Stimulated activated CD8-positive, alpha-beta memory T cell treated with anti-CD3 and anti-CD28 coated beads, Interleukin-4, amount 100 ng/mL, for 1 hour (primary cell): ENCODE measurements at places on chromosomes 5 and 9.
A peak's percentile ranks its signal among the peaks of the same experiment; 100 is the strongest.

DNA sequence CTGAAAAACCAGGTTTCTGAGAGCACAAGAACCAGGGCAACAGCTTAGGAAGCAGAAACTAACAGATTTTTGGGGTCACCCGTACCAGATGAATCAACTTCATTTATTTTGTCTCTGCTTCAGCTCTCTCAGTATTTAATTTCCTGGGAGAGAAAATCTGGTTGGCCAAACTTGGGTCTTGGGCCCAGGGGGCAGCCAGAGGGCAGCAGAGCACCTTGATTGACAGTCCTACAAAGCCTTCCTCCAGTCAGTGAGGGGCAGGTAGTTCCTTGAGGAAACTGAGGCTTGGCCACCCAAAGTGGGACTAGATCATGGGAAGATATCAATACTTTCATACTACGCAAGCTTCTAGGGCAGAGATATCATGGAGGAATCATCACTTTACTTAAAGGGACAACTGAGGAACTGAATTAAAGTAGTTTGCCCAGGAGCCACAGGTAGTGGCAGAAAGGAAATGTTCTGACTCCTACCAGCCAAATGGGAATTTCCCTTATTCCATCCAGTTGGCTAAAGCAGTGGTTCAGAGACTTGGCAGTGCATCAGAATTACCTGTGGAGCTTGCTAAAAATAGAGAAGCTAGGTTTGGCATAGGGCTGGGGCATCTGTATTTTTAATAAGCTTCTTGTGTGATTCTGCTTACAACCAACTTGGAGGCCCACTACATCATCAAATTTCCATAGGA lies 21.5 kb upstream of the ARHGAP26 start:
- DNase-seq, result peak; percentile 21

GRCh38 chr5:133319905-133320520 lies 268.2 kb downstream of the HSPA4 start:
- no peak for DNase-seq

- no peak for DNase-seq
These were observed 118.7 kb upstream of the TAF11L2 start for GRCh38 chr5:17379100-17379951.

DNA sequence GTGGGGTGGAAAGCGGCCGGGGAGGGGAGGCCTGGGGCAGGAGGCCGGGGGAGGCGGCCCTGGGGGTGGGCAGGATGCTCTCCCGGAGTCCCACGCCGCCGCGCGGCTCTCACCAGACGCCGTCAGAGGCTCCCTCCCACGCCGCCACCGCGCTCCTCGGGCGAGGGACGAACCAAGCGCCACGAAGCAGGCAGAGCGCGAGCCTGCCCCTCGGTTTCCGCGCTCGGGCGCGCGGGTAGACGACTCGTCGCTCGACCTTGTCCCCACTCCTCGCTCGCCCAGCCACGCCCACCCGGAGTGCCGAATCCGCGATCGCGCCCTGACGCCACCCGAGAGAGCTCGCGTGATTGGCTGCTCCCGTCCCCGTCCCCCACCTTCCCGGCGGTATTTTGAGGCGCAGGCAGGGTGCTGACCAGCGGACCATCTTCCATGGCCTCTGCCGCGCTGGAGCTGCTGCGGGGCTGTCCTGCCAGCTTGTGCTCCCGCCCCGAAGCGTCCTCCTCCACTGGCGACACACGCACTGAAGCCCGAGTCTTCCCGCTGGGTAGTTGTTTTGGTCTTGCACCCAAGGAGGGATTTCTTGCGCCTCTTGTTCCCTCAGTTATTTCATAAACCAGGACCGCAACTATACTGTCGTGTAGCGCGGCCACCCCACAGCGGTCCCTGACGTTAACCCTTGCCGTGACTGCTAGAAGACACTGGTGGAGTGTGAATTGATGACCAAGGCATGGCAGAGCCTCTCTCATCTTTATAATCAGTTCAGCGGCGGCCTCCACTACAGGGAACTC lies at the start of gene GNE:
Gene GNE, minus strand, starts transcription at position 241 of the 788 bp plus-strand sequence. CDS start 9,093 bp downstream, outside the sequence.
- DNase-seq, result peak; percentile 97

DNA sequence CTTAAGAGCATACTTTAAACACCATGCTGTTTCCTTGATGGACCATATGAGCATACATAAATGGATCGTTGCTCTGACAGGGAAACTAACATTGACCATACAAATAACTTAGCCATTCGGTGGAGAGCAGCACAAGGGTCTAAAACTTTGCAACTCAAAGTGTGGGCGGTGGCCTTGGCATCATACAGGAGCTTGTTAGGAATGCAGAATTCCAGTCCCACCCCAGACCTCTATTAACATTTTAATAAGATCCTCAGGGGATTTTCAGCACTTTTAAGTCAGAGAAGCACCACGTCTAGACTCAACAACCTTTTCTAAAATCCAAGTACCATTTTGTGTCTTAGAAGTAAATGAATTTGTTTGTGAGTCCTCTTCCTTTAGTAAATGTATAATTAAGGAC lies 260.9 kb downstream of the EBF1 start:
- DNase-seq, result no peak

DNA sequence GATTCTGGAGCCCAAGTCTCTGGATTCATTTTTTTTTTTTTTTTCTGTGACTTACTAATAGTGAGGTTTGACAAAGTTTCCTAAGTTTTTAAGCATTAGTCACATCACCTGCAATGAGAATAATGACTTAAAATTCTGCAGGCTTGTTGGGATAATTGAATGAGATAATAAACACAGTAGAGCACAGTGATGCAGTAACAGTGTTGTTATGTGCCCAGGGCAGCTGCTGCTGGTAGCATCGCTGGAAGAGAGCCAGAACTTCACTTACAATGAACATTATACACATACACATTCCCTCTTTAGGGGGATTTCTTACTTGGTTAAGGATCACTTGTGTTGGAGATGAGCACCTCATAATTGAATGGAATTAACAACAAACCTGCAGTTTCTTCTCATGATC lies 78.9 kb downstream of the ALDH7A1 start:
- no peak for DNase-seq

DNA sequence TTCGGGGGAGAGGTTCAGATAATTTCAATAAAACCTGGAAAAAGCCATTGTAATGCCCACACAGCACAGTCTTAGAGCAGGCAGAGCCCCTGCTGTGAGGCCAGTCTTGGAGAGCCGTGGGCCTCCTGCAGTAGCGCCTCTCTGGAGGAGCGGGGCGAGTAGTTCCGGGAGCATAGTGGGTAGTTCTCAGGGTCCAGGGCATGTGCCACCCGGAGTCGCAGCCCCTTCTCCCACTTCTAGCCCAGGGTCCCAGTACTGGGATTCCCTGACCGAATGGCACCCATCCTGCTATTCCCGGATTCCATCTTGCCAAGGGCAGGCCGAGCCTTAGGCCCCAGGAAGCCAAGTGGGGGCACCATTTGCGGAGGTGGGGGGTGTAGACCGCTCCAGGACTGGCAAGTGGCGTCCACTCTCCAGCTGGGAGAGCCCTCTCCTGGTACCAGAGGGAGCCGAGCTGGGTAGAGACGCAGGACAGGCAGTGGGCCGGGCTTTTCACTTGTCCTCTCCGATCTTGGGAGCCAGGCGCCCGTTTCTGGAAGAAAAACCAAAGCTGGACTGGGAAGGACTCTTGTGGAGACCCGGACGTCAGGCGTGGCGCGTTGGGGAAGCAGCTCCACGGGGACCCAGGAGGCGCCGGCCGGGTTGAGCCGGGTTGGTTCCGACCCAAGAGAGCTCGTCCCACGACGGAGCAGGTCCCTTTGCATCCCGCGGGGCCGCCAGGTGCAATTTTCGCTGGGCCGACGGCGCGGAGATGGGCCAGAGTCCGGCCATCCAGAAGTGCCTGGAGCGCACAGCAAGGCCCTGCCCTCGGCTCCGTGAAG lies 12.1 kb downstream of the PROP1 start:
- no peak for DNase-seq

DNA sequence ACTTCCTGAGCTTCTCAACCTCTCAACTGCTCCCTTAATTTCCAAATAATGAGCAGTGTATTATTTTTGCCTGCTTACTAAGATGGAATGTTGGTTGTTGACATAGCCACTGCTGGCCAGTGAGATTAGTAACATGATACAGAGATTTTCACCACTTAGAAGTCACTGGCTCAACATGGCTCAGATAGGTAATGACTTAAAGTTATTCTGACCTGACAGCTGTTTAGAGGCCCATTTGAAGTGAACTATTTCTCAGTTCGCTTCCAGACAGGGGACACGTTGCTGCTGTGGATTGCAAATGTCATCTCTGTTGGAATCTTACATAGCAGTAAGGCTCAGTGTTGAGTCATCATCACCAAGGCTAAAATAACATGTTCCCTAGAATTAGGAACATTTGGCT lies 490.2 kb downstream of the TLE4 start:
- no peak for DNase-seq

DNA sequence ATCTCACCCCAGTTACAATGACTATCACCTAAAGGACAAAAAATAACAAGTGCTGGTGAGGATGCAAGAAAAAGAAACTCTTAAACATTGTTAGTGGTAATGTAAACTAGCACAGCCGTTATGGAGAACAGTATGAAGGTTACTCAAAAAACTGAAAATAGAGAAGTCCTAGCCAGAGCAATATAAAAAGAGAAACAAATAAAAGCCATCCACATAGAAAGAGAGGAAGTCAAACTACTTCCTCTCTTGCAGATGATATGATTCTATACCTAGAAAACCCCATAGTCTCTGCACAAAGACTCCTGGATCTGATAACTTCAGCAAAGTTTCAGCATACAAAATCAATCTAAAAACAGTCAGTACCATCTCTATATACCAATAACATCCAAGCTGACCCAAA lies 221.5 kb upstream of the FAM174A start:
- DNase-seq, result no peak

DNA sequence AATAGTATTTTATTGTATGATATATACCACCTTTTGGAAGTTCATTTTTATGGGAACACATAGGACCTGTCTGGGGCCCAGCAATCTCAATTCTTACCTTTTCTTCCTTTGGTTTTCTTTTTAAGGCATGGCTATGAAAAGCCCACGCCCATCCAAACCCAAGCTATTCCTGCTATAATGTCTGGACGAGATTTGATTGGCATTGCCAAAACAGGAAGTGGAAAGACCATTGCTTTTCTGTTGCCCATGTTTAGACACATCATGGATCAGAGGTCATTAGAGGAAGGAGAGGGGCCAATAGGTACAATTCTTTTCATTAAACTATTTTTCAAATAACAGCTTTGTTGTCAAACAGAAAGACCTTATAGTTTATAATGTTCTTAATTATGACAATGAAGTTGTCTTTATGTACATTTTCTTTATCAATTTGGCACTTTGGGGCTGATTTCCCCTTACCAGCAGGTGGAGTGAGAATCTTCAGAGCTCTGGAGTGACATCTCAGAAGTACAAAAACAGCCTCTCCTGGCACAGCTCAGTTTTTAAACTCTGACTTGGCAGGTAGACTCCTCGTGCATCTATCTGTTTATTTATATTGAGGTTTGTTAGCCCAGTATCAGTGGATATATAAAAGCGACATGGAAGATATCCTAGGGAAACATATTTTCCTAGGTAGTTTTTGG lies 25.8 kb downstream of the DDX46 start:
- DNase-seq, result no peak

DNA sequence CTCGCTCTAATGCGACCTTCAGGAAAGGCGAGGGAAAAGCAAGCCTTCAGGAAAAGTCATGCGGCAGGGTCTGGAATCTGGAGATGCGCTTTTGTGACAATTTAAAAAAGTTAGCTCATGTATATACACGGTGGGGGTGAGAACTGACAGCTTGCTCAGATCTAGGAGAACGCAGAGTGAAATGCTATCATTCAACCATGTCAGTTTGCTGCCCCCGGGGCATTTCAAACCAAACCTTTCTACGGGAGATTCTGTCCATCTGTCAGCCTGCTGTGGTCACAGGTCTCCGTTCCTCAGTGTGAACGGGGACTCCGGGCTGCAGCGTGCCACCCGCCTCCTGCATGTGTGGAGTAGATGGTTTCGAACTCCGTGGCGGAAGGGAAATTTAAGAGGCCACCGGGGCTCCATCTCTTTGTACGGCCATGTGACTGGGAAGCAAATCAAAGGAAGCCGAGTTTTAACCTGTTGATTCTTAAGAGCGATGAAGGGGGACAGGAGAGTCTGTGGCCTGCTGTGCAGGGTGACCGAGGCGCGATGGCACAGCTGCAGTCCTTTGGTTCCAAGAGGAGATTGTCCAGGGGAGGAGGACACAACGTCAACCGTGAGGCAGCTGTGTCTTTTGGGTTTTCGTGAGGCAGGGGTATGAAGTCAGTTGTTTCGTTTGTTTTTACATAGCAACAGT lies 45.9 kb downstream of the OTULIN start:
- DNase-seq, result no peak

DNA sequence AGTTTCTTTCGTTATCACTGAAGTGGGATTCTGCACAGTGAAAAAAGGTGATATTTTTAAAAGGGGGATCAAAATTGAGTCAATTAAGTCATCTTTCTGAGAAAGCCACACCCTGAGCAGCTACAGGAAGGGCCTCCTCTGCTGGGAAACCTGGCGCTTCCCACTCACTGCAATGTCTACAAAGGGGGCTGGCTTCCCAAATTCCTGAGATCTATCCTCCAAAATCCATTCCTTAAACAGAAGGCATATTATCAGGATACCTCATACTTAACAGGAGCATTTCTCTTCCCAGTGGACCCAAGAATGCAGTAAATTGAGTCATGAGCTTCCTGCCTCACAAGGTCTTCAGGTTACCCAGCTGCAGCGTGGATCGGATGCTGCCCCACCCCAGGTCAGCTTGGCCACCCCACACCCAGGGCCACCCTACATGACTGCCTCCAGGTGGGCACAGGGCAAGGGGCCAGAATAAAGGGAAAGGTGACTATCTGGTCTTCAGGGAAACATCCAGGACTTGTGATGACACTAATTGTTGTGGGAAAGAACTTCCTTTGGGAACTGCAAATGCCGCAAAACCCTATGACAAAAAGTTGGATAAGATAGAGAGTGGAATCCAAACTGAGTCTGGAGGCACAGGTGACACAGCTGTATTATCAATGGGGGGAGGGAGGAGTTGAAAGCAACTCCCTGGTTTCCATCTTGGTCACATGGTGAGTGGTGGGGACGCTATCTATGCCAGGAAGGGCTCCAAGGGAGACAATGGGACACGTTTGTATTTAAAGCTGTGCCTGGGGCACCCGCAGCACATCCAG lies 42.3 kb downstream of the ROR2 start:
- no peak for DNase-seq

DNA sequence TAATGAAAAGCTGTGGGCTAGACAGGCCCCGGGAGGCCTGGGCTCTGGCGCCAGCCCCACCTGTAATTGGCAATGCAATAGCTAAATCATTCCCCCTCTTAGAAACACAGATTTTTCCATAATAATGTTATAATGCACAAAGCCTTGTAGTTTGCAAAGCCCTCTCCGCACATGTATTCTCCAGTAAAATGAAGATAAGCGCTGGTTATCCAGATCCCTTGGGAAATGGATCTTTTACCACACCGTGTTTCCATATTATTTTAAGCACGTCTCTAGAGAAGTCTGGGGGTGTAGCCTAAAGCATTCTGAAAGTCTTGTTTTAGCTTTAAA lies 1.1 kb upstream of the APBA1 start:
- DNase-seq, result no peak
